ENCODE measurements at places on chromosomes 4 and X.

- DNase-seq: no peak
Observed at GRCh38 chr4:77007358-77008230, 58.0 kb downstream of the SEPTIN11 start.

DNA sequence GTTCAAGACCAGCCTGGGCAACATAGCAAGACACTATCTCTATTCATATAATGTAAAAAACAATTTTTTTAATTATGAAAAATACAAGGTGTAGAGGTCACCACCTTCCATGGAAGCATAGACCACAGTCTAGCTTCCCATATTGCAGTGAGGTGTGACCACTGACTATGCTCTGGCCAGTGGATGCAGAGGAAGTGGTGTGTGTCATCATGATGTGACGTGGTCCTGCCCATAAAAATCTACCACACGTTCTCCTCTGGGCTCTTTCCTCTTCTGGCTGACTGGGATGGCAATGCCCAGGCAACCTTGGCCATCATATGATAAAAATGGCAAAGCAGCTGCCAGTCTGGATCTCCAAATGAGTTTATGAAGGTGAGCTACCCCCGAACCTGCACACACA is 65.7 kb downstream of the RBM47 start:
- no peak for DNase-seq

DNA sequence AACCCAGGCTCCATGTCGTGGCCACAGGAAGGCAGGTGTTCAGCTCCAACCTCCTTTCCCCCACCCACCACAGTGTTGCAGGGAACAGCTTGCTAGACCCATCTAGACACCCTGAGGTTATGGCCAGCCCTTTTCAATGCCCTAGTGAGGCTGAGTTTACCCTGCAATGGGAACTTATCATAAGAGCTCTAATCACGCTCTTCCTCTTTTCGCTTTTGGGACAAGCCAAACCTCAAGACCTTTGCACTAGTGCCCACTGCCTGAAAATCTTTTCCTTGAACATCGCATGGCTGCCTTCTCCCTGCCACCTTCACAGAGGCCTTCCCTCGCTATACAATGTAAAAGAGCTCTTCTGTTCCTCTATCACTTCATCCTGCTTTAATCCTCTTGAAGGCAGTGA is 2.4 kb upstream of the FGFBP2 start:
- no peak for DNase-seq

GRCh38 chr4:38949411-38950051 is 81.9 kb downstream of the FAM114A1 start:
- DNase-seq: no peak

DNA sequence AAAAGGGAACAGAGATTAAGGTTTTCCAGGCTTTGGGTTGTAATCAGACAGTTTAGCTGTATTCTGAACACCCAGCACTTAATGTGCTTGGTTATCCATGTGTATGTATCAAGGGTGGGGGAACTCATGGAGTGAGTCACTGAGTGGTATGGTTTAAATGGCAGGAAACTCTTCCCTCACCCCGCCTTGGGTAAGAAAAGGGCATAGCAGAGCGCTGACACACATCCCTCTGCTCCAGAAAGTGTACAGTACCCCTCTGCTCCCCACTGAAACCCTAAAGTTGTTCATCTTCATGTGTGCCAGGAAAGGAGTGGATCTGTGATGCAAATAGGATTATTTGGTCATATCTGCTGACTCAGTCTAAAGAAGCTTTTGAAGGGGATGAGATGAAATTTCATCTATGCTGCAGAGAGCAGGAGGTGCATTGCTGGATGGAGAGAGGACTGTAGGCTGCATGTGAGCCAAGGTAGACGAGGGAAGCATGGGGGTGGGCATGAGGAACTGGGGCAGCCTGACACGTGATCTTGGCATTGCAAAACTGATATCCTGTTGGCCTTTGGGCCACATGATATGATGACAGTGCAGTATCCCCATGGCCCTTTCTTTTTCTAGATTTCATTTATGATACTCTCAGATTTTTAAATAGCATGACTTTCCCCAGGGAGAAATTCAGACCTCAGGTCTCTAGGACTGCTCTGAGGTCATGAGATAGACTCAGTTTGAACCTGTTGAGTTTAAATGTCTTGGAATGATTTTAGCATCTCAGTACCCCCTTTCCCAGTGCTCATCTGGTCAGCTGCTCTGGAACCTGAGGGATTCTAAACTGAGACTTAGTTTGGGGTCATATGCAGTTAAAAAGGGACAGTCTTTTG is 84.8 kb downstream of the TMEM164 start:
- no peak for DNase-seq

- no peak for DNase-seq
Observed at GRCh38 chr4:164955107-164955805, 22.2 kb downstream of the TRIM61 start.
